ENCODE measurements at places on chromosomes 1 and 21.

- no peak for DNase-seq
These were observed 6.7 kb upstream of the GATAD2B start for GRCh38 chr1:153929426-153929825.

GRCh38 chr1:43274125-43274803 lies 4.5 kb downstream of the TMEM125 start:
- DNase-seq, result peak; percentile 73

DNA sequence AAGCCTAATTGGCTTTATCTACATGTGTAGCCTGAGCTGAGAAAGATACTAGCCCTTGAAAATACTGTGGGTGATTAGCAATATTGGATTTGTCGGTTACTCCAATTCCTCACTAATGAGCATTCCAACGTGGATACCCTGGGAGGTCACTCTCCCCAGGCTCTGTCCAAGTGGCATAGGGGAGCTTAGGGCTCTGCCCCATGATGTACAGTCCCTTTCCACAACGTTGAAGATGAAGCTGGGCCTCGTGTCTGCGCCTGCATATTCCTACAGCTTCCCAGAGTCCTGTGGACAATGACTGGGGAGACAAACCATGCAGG lies 2.6 kb downstream of the RCC1 start:
- DNase-seq, result peak; percentile 21

GRCh38 chr1:55831759-55832158 lies 616.6 kb upstream of the USP24 start:
- no peak for DNase-seq

DNA sequence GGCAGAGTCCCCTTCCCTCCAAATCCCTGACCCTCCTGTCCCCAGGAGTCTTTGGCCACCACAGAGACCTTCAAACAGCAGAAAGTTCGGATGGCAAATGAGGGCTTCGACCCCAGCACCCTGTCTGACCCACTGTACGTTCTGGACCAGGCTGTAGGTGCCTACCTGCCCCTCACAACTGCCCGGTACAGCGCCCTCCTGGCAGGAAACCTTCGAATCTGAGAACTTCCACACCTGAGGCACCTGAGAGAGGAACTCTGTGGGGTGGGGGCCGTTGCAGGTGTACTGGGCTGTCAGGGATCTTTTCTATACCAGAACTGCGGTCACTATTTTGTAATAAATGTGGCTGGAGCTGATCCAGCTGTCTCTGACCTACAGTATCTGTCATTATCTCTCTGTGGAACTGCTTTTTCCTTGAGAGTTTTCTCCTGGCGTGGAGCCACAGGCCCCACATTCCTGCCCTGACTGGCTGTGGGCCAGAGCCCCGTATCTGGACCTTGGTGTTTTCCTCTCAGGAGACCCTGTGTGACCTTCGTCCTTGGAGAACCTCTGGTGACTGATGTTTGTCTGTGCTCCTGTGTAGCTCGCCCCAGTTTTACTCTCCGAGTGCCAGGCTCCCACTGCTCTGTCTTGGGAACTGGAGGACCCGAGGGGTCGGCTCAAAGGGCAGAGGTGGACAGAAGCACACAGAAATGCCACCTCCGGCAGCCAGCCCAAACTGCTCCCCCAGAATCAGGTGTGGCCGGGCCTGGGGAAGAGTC lies 4.8 kb downstream of the SLC27A3 start:
- DNase-seq, result no peak

DNA sequence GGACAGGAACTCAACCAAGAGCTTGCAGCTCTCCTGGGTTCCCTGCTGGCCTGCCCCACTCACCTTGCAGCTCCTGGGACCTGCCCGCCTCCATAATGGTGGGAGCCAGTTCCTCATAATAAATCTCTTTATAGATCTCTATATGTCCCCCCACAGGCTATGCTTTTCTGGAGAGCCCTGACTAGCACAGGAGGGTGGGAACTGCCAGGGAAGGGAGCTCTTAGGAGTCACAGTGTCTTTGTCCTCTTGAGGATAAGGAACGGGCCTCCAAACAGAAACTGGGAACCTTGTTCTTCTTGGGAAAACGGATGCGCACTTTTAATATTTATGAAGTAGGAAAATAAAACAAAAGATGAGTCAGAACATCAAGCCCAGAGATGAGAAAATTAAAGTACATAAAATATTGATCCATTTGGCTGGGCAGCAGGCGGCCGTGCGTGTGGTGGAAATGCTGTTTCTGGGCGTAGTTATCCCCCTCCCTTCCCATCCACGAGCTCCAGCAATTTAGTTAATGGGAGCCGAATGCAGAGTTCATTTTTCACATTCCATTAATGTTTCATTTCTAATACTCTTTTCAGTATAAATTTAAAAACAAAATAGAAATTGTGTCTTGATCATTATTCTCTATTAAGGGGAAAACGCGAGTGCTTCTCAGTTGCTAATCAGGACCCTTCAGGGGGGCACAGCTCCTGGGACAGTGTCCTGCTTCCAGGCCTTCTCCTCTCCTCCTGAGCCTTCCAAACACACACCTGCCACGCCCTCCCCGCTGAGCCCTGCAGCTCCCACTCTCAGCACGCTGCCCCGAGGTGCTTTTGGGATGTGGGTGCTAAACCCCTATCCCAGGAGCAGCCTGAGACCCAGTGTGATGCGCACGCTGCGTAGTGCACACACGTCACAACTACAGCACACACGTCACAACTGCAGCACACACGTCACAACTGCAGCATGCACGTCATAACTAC lies 323.3 kb upstream of the AJAP1 start:
- no peak for DNase-seq

Measured in fibroblast of skin of back (primary cell).